ENCODE measurements at places on chromosomes 2 and 18. TPM values are rescaled to one million over a fixed set of nuclear protein-coding genes. Genes with fewer than 3 reads are reported as not detected.

- DNase-seq: no peak
Observed at GRCh38 chr2:32711219-32711618, 83.4 kb downstream of the TTC27 start.

The KCNG2 gene
- not detected for total RNA-seq

DNA sequence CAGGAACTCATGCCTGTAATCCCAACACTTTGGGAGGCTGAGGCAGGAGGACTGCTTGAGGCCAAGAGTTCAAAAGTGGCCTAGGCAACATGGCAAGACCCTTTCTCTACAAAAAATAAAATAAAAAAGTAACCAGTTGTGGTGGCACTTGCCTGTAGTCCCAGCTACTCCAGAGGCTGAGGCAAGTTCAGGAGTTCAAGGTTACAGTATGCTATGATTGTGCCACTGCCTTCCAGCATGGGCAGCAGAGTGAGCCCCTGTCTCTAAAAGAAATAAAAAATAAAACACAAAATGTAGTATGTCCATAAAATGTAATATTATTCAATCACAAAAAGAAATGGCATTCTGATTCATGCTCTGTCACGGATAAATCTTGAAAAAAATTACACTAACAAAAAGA, 11.9 kb downstream of the INO80C start:
- no peak for DNase-seq

- DNase-seq: no peak
Observed at GRCh38 chr18:12656605-12656937, 1.3 kb downstream of the SPIRE1 start.

GRCh38 chr18:65938592-65939372, 188.0 kb downstream of the CDH7 start:
- no peak for DNase-seq

The CXCR1 gene
- total RNA-seq: not detected

GRCh38 chr18:54267701-54268100, 1.6 kb upstream of the POLI start:
- no peak for DNase-seq

The IL1R1 gene
- 0.86 TPM for total RNA-seq

GRCh38 chr2:165660361-165660760, 133.7 kb downstream of the GALNT3 start:
- no peak for DNase-seq

- no peak for DNase-seq
Observed at GRCh38 chr2:9057939-9058761, 54.7 kb upstream of the MBOAT2 start.

- no peak for DNase-seq
Observed at GRCh38 chr2:186907897-186908296, 58.9 kb upstream of the ZSWIM2 start.

The PSMA8 gene
- 0.75 TPM for total RNA-seq

DNA sequence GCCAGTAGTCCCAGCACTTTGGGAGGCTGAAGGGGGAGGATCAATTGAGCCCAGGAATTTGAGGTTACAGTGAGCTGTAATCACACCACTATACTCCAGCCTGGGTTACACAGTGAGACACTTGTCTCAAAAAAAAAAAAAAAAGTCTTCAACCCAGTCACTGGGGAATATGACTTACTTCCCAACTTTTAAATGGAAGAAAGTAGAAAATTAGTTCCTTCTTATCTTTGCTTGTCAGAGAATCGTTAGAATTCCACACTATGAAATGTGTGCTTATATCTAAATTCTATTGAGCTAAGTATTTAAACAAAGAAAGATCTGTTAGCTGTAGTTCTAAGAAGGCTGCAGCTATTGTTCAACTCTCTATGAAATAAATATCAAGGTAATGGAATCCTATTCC, 22.4 kb downstream of the DYNC2LI1 start:
- DNase-seq: no peak

DNA sequence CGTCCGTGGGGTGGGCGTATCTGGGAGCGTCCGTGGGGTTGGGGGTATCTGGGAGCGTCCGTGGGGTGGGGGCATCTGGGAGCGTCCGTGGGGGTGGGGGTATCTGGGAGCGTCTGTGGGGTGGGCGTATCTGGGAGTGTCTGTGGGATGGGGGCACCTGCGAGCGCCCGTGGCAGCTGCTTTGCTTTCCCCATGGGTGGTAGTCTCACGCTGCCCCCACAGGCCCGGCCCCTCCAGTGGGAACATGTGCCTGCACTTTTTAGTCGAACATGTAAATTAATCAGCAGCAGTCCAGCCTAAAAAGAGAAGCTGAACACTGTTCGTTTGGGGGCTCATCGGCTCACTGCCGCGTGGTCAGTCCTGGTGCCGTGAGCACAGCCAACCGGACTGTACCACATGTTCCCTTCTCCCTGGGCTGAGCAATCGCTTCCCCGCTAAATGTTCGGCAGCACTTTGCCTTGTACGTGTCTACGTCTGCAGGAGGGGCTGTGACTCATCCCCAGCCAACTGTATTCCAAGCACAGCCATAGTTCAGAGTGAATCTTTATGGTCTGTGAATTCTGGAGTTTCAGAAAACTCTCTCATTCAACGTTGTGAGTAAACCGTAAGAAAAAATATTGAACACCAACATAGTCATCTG, 271.5 kb downstream of the AGAP1 start:
- DNase-seq: no peak

The CCDC178 gene
- total RNA-seq: not detected

DNA sequence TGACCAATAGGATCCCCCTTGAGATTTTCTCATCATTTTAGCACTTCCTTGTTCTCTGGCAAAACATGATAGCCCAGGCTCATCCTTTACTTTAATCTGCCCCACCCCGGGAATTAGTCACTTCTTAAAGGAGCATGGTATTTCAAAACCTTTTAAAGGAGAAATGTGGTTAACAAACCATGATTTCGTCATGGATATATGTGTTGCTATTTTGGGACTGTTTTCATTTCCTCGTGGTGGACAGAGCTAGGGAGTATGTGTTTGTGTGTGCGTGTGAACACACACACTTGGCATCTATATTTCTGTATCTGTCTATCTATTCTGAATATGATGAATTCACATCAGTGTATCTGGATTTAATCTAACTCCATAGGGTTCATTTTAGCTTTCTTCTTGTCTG, 128.1 kb downstream of the BIRC6 start:
- DNase-seq: no peak

- no peak for DNase-seq
Observed at GRCh38 chr18:40685219-40685618, 1269.8 kb upstream of the PIK3C3 start.

GRCh38 chr2:151422917-151423439, 13.3 kb downstream of the RIF1 start:
- no peak for DNase-seq

The RNF144A gene
- total RNA-seq: 34.3 TPM

- no peak for DNase-seq
Observed at GRCh38 chr2:55123851-55124269, 73.6 kb upstream of the RTN4 start.

- DNase-seq: peak; percentile 32
Observed at GRCh38 chr18:62586151-62586774, 63.4 kb downstream of the ZCCHC2 start.

DNA sequence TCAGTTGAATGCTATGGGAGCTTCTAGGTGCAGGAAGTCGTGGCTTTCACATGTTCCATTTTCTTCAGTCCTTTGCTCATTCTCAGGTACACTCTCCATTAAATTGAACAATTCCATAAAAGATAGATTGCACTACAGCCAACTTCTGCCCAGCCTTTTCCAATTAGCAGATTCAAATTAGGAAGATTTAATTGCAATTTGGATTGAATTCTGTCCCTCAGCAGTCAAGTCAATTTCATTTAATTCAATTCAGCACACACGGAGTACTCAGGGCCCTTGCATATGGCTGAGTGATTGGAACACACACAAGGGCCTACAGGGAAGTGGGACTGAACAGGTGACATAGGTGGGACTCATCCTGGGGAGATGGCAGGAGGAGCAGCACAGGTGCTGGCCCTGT, 220.4 kb downstream of the LOXHD1 start:
- DNase-seq: no peak

DNA sequence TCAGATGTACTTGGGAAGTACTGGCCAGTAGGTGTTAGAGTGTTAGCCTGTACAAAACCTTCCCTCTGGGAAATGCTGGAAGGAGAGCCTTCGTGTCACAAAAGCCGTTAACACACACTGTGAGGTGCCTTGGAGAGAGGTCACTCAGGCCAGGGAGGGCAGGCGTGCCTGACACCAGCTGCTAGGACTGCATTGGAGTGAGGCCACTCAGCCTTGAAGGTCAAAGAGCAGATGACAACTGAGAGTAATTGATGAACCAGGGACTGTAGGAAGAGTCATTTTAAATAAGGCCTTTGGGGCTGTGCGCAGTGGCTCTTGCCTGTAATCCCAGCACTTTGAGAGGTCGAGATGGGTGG, 45.4 kb downstream of the ASAP2 start:
- DNase-seq: no peak

The BOD1L2 gene
- not detected for total RNA-seq

- DNase-seq: peak; percentile 9
Observed at GRCh38 chr2:147525819-147526489, 318.9 kb upstream of the ACVR2A start.

GRCh38 chr2:68279691-68280090, 27.4 kb upstream of the PPP3R1 start:
- no peak for DNase-seq

- peak; percentile 91 for DNase-seq
Observed at GRCh38 chr2:43174368-43174916, 52.0 kb downstream of the ZFP36L2 start.

The ZNF396 gene
- total RNA-seq: 5.5 TPM

GRCh38 chr2:80395251-80395650, 90.7 kb upstream of the LRRTM1 start:
- DNase-seq: no peak

GRCh38 chr2:64448041-64448426, 5.9 kb upstream of the LGALSL start:
- no peak for DNase-seq

The LRRC30 gene
- not detected for total RNA-seq

GRCh38 chr2:178700922-178701342, 106.3 kb downstream of the TTN start:
- DNase-seq: peak; percentile 21

GRCh38 chr2:136139631-136140030, 21.7 kb upstream of the CXCR4 start:
- DNase-seq: peak; percentile 41

GRCh38 chr2:173146590-173146989, 70.9 kb downstream of the MAP3K20 start:
- DNase-seq: no peak

- no peak for DNase-seq
Observed at GRCh38 chr2:102975996-102976975, 214.5 kb downstream of the TMEM182 start.

DNA sequence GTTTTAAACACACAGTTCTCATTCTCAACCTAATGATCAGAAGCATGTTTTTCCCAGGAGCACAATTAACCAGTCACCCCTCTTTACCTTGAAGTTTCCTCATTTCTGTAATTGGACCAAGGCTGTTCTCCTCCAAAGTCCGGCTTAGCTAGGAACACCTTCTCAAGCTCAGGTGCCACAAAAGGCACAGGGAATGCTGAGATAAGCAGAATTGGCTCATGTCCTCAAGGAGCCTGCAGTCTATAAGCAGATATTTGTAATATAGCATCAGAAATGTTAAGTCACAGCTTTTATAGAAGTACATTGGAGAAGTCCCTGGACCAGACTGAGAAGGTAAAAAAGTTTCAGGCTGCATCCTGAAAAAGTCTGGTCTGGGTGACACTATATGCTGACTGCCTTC, 20.7 kb downstream of the OSR1 start:
- no peak for DNase-seq

The LYPD6B gene
- not detected for total RNA-seq

DNA sequence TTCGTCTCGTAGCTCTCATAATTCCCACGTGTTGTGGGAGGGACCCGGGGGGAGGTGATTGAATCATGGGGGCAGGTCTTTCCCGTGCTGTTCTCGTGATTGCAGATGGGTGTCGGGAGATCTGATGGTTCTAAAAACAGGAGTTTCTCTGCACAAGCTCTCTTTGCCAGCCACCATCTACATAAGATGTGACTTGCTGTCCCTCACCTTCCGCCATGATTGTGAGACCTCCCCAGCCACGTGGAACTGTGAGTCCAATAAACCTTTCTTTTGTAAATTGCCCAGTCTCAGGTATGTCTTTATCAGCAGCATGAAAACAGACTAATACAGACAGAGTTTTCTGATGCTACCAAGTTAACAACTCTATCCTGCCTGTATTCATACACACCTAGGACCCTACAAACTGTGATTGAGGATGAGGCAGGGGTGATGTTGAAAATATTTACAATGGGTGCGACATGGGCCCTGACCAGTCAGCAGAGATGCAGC, 3.9 kb downstream of the APOB start:
- no peak for DNase-seq

- no peak for DNase-seq
Observed at GRCh38 chr2:240458900-240459391, 23.5 kb downstream of the GPC1 start.
